ENCODE measurements at places on chromosomes 2 and 18.

- peak within 1 kb of the TSS; percentile 91 for H3K27ac ChIP-seq
- peaks cover 1% of the 10 kb centered on the region for H3K36me3 ChIP-seq
- H3K4me3 ChIP-seq = peak within 1 kb of the TSS; percentile 92
- DNase-seq = peak; percentile 72
Observed at GRCh38 chr2:218880102-218880858, at the start of gene WNT10A. WNT10A (plus strand) TSS chr2:218880852; CDS start chr2:218880996, 144 bp downstream.

- no peak overlapping the region for H3K27ac ChIP-seq
- peaks cover 14% of the 10 kb centered on the region for H3K27me3 ChIP-seq
- H3K4me1 ChIP-seq = no peaks in the 10 kb centered on the region
- DNase-seq = no peak
- no peaks in the 10 kb centered on the region for H3K36me3 ChIP-seq
Observed at GRCh38 chr18:12162786-12163185, 69.1 kb downstream of the ANKRD62 start.

- peaks cover 13% of the 10 kb centered on the region for H3K36me3 ChIP-seq
- H3K4me1 ChIP-seq = no peaks in the 10 kb centered on the region
- H3K27ac ChIP-seq = no peak overlapping the region
- no peak overlapping the region for H3K4me3 ChIP-seq
- no peaks in the 10 kb centered on the region for H3K27me3 ChIP-seq
Observed at GRCh38 chr18:42052122-42052708, 97.2 kb downstream of the PIK3C3 start.

- no peak overlapping the region for H3K27ac ChIP-seq
- no peak overlapping the region for H3K4me3 ChIP-seq
- DNase-seq = no peak
Observed at GRCh38 chr2:133605011-133605765, 36.9 kb upstream of the NCKAP5 start.

DNA sequence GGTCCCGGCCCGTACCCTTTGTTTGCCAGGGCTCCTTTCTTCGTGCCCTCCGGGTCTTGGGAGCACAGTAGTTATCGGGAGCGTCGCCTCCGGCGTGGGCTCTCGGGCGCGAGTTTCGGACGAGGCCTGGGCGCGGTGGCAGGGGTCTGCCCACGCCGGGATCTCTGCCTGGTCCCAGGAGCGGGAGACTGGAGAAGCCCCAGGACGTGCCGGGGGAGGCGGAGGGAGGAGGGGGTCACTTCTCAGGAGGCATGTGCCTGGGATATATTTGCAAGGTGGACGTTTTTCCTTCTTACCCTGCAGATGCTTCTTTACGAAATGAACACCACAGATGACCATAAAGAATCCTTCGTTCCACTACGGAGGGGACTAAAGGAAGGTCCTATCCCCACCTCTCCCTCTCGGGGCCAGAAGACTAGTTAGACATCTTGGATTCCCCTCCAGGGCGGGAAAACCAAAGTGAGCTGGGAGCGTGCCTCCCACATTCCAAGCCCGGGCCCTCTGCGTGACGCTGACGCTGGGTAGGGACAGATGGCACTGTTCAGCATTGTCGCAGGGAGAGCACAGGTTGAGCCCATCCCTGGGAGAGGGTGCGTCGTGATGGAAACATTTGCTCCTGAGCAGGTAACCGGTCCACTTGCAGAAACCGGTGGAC is 483 bp upstream of the FHL2 start:
- H3K27me3 ChIP-seq = peaks cover 70% of the 10 kb centered on the region
- H3K4me3 ChIP-seq = no peak overlapping the region
- no peaks in the 10 kb centered on the region for H3K36me3 ChIP-seq
- DNase-seq = no peak
- H3K27ac ChIP-seq = no peak overlapping the region

GRCh38 chr2:203669820-203670219 is 36.6 kb upstream of the CD28 start:
- H3K4me3 ChIP-seq = no peak overlapping the region
- H3K27ac ChIP-seq = no peak overlapping the region
- DNase-seq = no peak
- peaks cover 8% of the 10 kb centered on the region for H3K4me1 ChIP-seq
- H3K27me3 ChIP-seq = peaks cover 42% of the 10 kb centered on the region

DNA sequence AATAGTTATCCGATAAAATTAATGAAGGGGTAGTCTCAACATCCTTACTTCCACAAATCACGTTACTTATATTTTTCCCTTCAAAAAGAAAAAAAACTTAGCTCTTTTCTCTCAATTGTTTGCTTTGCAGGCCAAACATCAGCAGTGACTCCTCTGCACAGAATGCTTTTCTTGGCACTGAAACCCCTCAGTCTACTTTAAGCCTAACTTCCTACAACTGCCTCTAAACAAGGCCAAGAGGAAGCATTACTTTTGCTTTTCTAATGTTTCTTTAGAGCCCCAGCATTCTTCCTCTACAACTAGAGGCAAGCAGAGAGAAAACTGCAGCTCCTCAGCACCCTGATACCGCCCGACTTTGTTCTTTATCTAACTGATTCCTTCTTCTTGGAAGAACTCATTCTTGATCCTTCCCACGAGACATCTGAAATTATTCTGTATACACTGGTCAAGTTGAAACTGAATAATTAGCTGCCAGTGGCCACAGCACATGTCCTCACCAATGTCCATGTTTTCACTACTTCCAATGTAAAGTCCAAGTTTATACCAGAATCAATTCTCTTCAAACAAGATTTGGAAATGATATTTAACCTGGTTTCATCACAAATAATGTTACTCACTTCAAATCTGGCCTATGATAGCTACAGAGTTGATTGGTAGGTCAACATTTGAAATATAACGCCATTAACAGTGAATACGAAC is 55.3 kb downstream of the DTNB start:
- no peak for DNase-seq
- no peaks in the 10 kb centered on the region for H3K27me3 ChIP-seq
- no peak overlapping the region for H3K4me3 ChIP-seq
- H3K36me3 ChIP-seq = peaks cover 11% of the 10 kb centered on the region

GRCh38 chr2:224359569-224359968 is 42.3 kb downstream of the FAM124B start:
- DNase-seq = no peak
- no peak overlapping the region for H3K4me3 ChIP-seq
- no peak overlapping the region for H3K27ac ChIP-seq
- H3K36me3 ChIP-seq = no peaks in the 10 kb centered on the region
- no peaks in the 10 kb centered on the region for H3K4me1 ChIP-seq

DNA sequence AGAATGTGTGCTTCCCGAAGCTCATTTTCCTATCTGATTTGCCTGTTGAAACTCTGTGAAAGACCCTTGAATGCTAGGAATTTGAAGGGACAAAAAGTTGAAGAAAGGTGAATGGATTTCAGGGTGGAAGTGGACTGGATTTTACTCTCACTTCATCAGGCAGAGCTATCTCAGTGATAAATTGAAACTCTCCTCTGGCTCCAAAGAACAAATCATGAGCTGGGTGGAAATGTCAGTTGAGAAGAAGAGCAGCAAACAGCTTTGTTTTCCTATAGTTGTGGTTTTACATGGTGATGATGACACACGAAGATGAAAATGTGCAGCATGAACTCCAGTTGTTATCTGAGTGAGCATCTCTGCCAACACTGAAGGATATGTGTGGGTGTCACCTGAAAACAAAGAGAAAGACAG is 34.4 kb downstream of the CD28 start:
- H3K27me3 ChIP-seq = peaks cover 4% of the 10 kb centered on the region
- peaks cover 11% of the 10 kb centered on the region for H3K4me1 ChIP-seq
- no peak overlapping the region for H3K27ac ChIP-seq
- no peak for DNase-seq

GRCh38 chr2:215548714-215549113 is 112.8 kb upstream of the FN1 start:
- H3K4me1 ChIP-seq = no peaks in the 10 kb centered on the region
- no peak overlapping the region for H3K27ac ChIP-seq
- no peaks in the 10 kb centered on the region for H3K27me3 ChIP-seq

GRCh38 chr2:6080932-6081753 is 389.0 kb downstream of the SOX11 start:
- no peak overlapping the region for H3K27ac ChIP-seq
- no peak for DNase-seq
- no peaks in the 10 kb centered on the region for H3K27me3 ChIP-seq
- H3K4me1 ChIP-seq = no peaks in the 10 kb centered on the region

DNA sequence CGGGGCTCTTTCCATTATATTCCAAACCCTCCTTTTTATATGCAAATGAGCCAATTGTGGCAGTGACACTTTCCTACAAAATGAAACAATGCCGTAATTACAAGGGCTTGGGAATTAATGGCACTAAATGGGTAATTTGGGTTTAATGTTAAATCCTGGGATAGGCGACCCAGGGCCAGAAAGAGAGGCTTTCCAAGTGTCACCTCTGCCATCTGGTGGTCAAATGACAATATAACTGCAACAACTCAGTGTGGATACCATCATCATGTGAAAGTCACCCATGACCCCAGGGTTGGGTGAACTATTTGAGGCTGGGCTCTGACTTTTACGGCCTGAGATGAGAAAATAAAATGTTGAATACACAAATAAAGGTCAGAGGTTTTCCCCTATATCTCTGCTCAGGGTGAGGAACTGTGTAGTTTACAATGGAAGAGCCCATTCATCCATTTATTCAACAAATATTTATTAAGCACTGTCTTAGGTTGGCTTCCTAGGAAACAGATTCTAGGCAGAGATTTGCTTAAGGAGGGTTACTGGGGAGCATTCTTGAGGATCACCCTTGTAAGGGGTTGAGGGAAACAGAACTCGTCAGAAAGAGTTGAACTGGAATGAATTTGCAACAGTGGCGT is 13.6 kb upstream of the THADA start:
- no peak overlapping the region for H3K27ac ChIP-seq
- no peak overlapping the region for H3K4me3 ChIP-seq
- no peaks in the 10 kb centered on the region for H3K36me3 ChIP-seq
- DNase-seq = no peak
- H3K27me3 ChIP-seq = no peaks in the 10 kb centered on the region
- peaks cover 5% of the 10 kb centered on the region for H3K4me1 ChIP-seq

DNA sequence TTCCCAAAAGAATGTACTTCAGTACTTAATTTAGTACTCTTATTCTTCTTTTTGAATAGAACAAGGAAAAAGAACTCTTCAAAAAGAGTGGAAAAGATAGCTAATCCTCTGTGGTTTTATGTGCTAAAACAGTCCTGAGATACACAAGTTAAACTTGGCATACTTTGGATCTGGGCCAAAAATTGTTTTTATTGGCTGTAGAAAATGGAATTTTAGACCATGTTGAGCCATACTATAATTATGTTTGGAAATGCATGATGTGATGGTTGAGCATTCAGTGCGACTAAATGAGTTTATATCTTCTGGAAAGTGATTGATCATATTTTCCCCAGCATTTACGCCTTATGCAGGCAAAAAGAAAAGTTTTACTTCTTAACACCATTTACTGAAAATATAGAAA is 18.0 kb upstream of the PDE1A start:
- no peaks in the 10 kb centered on the region for H3K27me3 ChIP-seq
- no peak overlapping the region for H3K27ac ChIP-seq
- no peak for DNase-seq
- H3K36me3 ChIP-seq = no peaks in the 10 kb centered on the region
- no peak overlapping the region for H3K4me3 ChIP-seq

- peaks cover 24% of the 10 kb centered on the region for H3K36me3 ChIP-seq
- no peak overlapping the region for H3K27ac ChIP-seq
- H3K4me1 ChIP-seq = peaks cover 16% of the 10 kb centered on the region
- no peaks in the 10 kb centered on the region for H3K27me3 ChIP-seq
- peak; percentile 6 for DNase-seq
Observed at GRCh38 chr2:44388877-44389276, 27.1 kb downstream of the CAMKMT start.

DNA sequence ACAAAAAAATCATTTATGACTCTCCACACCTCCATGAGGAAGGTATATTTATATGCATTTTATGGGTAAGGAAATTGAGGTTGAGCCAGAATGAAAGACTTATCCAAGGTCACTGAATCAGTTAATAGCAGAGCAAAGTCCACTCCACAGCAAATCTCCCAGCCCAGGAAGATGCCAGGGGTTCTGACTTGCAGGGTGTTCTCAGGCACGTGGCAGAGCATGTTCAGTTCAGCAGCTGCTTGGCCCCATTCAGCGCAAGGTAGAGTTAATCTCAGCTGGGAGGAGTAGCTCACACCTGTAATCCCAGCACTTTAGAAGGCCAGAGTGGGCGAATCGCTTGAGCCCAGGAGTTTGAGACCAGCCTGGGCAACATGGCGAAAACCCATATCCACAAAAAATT is 17.8 kb upstream of the DGKD start:
- DNase-seq = no peak
- no peak overlapping the region for H3K27ac ChIP-seq
- no peaks in the 10 kb centered on the region for H3K27me3 ChIP-seq

DNA sequence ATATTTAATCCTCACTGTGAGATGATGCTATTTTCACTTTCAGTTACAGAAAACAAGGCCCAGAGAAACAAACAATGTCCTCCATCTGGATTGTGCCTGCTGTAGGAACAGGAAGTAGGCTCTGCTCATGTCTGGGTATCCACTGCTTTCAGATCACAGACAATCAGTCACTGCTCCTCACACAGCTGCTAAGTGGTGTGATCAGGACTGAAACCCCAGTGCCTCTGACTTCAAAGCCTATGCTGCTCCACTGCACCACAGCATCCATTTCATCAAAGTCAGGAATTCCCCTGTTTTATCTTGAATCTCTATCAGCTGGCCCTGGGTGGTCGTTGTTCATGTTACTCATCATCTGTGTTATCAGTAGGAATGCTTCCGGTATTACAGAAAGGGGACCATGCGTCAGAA is 303.8 kb upstream of the TRIB2 start:
- H3K4me3 ChIP-seq = no peak overlapping the region
- peak overlapping the region; percentile 31 for H3K27ac ChIP-seq
- H3K4me1 ChIP-seq = peaks cover 28% of the 10 kb centered on the region
- DNase-seq = peak; percentile 26
- peaks cover 3% of the 10 kb centered on the region for H3K36me3 ChIP-seq

DNA sequence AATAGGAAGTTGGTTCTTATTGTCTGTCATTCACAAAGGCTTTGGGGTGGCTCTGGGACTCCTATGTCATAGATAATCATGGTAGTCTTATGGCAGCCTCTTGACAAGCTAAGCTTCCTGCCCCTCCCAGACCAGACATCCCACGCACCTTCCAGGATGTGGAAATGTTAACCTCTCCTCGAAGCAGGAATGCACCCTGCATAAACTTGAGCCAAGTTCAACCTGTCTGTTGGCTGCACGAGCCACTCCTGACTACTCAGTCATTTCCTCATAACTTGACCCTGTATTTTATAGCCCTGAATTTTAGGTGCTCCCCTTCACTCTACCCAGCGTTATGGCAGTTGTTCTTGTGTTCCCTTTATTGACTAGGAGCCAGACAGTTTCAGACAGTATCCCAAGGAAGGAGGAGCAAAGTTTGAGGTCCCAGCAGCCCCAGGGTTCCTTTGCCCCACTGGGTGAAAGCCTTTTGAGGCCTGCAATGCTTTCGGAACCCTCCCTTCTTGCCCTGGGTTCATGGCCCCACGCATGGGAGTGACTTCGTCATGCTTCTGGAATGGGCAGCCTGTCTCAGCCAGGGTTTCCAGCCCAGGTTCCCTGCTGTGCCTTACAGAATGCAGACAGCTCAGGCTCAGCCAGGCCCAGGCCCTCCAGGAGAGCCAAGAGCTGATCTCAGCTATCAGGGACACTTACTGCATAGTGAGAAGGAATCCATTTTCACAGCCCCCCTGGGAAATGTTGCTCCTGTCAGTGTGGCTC is 15.6 kb upstream of the INO80C start:
- H3K27ac ChIP-seq = no peak overlapping the region
- no peaks in the 10 kb centered on the region for H3K36me3 ChIP-seq

- DNase-seq = no peak
- no peaks in the 10 kb centered on the region for H3K36me3 ChIP-seq
- H3K27ac ChIP-seq = no peak overlapping the region
- no peaks in the 10 kb centered on the region for H3K27me3 ChIP-seq
Observed at GRCh38 chr2:160694221-160694620, 200.6 kb upstream of the RBMS1 start.
